ENCODE measurements at places on chromosomes 3 and 15.

- no peak for DNase-seq
Observed at GRCh38 chr3:159200176-159200575, 398.3 kb downstream of the MFSD1 start.

GRCh38 chr3:66153481-66154443 lies 67.0 kb upstream of the SLC25A26 start:
- DNase-seq = no peak

DNA sequence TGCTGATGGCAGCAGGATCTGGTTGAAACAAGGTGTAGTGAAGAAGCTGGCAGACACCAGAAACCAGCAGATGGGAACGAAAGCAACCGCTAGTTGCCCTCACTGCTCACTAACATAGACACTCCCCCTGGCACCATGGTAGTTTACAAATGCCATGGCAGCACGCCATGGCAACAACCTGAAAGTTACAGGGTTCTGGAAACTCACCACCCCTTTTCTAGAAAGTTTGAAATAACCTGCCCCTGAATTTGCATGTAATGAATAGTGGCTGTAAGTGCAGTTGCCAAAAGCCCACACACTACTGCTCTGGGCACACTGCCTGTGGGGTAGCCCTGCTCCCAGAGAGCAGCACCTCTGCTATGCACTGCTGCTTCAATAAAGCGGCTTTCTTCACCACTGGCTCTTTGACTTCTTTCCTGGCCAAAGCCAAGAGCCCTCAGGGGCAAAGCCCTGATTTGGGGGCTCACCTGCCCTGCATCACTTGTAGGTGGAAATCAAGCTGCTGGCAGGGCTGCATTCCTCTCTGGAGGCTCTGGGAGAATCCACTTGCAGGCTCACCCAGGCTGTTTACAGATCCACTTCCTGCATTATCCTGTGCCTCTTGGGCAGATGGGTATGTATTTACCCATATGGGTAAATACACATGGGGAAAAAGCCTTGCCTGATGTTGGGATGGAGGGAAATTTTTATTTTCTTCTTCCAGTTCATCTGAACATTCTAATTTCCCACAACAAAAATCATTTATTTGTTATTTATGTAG lies 2.0 kb upstream of the GP9 start:
- DNase-seq = peak; percentile 24

GRCh38 chr3:114022145-114022802 lies 34.1 kb downstream of the CCDC191 start:
- no peak for DNase-seq

DNA sequence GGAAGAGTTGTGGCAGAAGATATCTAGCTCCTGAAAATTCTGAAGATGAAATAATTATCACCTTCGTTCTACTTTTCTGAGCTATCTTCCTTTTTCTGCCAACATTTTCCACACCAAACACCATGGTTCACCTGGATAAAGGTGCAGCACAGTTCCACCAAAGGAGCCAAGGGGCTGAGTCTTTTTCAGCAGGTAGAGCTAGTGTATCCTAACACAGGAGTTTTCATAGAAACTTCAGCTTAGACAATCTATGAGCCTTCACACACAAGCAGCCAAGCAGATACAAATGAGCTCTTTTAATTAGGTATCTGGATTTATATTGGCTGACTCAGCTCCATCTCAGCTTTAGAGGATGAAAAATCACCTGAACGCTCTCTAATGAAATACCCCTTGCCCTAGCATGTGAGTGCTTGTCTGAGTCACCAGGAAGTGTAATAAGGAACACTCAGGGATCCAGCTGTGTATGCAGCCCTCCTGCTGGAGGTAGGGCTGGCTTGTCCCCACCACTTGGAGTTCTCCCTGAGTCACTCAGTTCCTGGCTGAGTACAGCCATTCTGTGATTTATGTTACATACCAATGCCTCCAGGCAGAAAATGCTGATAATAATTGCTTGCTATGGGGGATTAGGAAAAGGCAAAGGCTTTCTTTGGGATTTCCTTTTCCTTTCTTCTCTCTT lies 385.7 kb downstream of the LSAMP start:
- DNase-seq = no peak

DNA sequence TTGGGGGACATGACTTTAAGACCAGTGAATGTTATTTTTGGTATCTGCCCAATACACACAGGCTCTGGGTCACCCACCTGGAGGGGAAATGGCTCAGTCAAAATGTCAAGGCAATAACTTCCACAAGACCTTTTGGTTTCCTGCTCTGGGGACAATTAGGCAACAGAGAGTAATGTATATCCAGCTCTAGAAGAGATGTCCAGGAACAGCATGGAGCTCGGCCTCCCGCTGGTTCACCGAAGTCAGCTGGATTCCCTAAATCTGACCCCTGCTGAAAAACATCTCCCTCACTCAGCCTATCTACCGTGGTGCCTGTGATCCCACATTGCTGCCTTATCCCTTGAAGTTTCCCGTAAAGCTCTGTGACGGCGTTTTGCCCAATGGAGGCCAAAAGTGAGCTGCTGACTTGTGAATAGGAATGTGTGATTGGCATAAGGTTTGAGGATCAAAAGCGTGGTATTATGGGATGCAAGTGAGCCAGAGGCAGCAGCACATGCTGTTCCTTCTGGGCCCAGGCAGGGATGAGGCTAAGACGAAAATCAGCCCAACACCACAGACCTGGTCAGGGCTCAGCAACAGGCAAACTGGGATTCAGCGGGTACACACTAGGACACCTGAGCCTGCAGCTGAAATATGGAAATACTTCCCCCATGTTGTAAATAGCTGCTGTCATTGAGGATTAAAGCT lies 47.2 kb upstream of the SLC6A11 start:
- no peak for DNase-seq

- DNase-seq = no peak
Observed at GRCh38 chr3:42541079-42541478, 38.6 kb downstream of the VIPR1 start.

GRCh38 chr15:89495638-89496145 lies 691 bp downstream of the RHCG start:
- DNase-seq = no peak

GRCh38 chr15:76763554-76763953 lies 141.6 kb downstream of the SCAPER start:
- no peak for DNase-seq

DNA sequence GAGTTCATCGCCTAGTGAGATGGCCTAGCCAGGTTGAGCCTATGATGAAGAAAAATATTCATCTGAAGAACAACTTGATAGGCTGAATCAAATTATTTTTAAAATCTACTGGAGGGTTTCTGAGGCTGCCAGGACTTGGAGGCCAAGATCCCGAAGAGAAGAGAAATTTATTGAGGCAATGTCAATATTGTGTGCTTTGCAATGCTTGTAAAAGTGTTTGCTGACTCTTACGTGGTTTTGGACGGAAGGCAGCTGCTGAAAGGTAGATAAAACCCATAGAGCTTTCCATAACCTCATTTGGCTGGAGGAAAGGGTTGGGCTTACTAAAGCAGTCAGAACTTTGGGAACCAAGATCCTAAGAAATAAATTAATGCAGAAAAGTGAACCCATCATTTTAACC lies 361.0 kb upstream of the IL12A start:
- no peak for DNase-seq

DNA sequence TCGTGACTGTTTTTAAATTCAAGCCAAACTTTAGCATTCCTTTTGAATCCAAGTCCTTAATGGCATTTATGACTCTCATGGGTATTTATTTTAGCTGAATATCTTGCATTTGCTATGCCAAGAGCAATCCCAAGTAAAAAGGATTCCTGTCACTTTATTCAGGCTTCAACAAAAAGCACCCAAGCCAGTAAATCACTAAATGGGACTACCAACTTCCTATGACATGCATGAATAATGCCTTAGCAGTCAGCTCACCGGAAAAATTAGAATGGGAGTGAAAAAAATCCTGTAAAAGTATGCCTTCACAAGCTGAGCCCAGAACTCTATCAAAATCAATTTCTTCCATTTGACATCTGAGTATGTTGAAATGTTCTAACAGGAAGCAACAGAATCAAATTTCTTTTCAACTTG lies 1297.9 kb downstream of the ROBO2 start:
- DNase-seq = no peak

DNA sequence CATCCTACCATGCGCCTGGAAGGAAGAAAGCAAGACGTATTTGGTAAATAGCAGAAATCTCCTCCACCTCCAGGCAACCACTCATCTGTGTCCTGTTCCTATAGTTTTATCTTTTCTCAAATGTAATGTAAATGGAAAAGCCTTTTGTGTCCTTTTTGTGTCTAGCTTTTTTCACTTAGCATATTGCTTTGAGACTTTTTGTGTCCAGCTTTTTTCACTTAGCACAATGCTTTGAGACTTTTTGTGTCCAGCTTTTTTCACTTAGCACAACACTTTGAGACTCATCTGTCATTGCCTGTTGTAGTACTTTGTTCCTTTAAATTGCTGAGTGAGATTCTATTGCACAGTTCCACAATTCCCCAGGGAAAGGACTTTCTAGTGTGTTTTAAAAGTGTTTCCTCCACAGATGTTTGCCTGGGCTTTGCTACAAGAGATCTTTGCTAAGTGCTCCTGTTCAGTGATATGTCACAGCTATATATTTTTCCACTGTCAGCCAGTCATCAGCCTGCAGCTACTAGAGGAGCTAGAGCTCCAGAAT lies 27.9 kb upstream of the MUC13 start:
- DNase-seq = no peak

GRCh38 chr15:48447058-48447457 lies 115.8 kb downstream of the DUT start:
- no peak for DNase-seq

DNA sequence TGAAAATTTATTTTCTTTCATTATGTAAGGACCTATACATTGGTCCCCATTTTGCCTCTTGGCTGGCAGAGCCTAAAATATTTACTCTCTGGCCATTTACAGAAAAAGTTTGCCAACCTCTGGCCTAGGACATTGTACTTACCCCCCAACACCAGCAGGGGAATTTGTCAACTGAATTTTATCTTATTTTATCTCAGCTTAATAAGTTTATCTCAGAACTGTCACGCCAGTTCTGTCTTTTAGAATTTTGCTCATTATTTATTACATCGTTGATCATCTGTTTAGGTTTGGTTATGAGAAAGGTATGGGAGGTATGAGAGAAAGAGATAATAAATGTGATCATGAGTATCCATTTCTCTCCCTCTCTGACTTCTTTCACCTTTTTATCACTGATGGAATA lies 38.3 kb downstream of the CHD2 start:
- no peak for DNase-seq

- no peak for DNase-seq
Observed at GRCh38 chr15:64751464-64751863, 23.9 kb downstream of the RBPMS2 start.

DNA sequence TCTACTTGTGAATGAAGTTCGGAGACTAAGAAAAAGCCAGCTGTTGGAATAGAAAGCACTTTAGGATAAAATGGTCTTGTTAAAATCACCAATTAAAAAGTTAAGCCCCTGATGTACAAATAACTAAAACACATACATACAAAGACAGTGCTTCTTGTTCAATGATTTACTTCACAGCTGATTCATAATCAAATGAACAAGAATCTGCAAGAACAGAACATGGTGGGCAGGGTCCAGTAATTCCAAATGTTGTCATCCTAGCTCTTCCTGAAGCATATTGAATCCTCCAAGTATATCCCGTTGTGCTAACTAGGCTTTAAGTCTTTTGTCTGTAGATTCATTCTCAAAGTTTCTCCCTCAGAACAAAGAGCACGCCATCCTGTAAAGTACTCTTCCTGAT lies 24.5 kb downstream of the NIT2 start:
- DNase-seq = no peak

GRCh38 chr15:78880813-78881212 lies 8.1 kb downstream of the MORF4L1 start:
- no peak for DNase-seq

DNA sequence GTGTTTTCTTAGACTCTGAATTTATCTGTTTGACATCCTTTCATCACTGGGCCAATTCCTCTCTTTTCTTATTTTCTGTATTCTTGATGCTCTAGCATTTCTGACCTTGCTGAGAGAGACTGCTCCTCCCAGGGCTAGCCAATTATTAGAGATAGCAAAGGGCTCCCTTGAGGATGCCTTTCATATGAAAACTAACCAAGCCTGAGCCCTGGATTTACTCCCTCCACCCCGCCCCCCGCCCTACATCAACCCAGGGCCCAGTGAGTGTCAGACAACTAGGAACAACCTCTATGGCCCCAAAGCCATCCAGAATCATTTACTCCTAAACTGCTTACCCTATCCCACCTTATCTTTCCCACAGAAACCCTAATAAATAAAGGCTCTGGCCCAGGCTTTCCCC lies 69.7 kb upstream of the LARS2 start:
- no peak for DNase-seq

DNA sequence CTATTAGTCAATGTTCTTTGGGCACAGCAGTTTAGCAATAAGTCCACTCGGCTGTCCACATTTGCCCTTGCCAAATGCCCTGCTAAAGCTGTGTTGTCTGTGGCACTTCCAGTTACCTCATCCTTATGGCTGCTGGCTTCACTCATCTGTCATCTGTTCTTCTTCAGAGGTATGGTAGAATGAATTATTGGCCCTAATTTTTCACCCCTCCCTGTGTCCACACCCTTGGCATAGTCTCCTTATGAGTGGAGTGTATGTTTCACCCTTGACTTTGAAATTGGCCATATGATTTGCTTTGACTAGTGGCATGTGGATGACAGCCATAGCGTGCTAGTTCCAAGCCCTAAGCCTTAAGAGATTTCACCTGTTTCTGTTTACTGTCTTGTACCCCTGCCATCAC lies 72.1 kb upstream of the EPHB1 start:
- no peak for DNase-seq

DNA sequence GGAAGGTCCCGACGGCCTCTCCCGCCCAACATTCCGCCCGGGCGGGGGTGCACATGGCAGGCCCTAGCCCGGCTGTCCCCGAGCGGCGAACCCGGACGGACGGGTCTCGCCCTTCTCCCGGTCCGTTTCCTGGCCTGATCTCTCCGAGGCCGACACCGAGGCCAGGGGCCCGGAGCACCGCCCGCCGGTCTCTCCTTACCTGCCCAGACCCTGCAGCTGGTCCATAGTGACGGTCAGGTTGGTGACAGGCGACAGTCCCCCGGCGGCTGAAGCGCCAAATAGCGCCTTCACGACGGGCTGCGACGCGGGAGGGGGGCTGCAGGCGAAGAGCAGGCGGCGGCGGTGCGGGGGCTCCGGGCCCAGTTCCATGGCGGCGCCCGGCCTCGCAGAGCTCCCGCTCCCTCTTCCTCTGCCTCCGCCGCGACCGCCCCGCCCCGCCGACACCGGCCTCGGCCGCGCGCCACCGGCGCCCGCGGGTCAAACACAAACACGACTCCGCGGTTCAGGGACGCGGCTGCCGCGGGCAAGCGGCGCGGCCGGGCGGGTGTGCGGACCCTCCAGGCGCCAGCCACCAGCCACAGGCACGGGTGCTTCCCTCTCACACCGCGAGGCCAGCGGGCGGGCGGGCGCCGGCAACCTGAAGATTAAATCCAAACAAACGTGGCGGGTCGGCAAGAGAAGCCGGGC lies 495 bp downstream of the CDC25A start:
- DNase-seq = no peak

GRCh38 chr3:37202035-37202434 lies 27.7 kb upstream of the LRRFIP2 start:
- no peak for DNase-seq

DNA sequence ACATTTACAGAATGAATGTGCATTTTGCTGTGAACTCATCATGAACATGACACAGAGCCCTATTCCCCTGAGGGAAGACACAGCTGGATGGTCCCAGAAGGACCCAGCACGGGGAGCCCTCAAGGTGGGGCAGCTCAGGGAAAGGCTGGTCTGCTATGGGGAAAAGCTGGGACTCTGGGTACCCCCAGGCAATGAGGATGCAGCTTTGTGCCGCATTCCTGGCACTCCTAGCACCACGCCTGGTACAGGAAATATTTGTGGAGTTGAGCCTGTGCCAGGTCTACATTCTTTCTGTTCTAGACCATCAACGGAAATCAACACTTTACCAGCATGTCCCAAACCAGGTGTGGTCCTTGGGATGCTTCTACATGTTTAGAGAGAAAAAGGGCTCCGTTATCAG lies 74.0 kb downstream of the SRGAP3 start:
- DNase-seq = no peak

Data from CD4-positive, alpha-beta T cell treated with Interleukin-21 for 1 hour (primary cell).